Right lobe of liver (tissue), 6 donors: ENCODE measurements at places on chromosomes 7 and 10. TPM values are rescaled to one million over a fixed set of nuclear protein-coding genes. Genes with fewer than 3 reads are reported as not detected.

- no peaks in the 10 kb centered on the region for H3K27me3 ChIP-seq
- no peak overlapping the region for H3K27ac ChIP-seq
- H3K4me3 ChIP-seq: no peak overlapping the region
- no peaks in the 10 kb centered on the region for H3K4me1 ChIP-seq
- no peaks in the 10 kb centered on the region for H3K36me3 ChIP-seq
- no peak for DNase-seq
These were observed 78.0 kb downstream of the ADAM22 start for GRCh38 chr7:88012086-88012485.

- no peak overlapping the region for H3K27ac ChIP-seq
- H3K36me3 ChIP-seq: no peaks in the 10 kb centered on the region
- no peak for DNase-seq
- no peaks in the 10 kb centered on the region for H3K4me1 ChIP-seq
- H3K27me3 ChIP-seq: no peaks in the 10 kb centered on the region
These were observed 734.3 kb upstream of the POT1 start for GRCh38 chr7:125663961-125664360.

- H3K4me1 ChIP-seq: no peaks in the 10 kb centered on the region
- no peak for DNase-seq
- no peak overlapping the region for H3K27ac ChIP-seq
- H3K27me3 ChIP-seq: no peaks in the 10 kb centered on the region
- no peaks in the 10 kb centered on the region for H3K36me3 ChIP-seq
These were observed 94.1 kb upstream of the TMEM26 start for GRCh38 chr10:61547297-61547696.

- no peak overlapping the region for H3K27ac ChIP-seq
- no peaks in the 10 kb centered on the region for H3K36me3 ChIP-seq
- no peak overlapping the region for H3K4me3 ChIP-seq
- H3K27me3 ChIP-seq: no peaks in the 10 kb centered on the region
- no peak for DNase-seq
These were observed 13.8 kb upstream of the TECPR1 start for GRCh38 chr7:98265841-98266271.

DNA sequence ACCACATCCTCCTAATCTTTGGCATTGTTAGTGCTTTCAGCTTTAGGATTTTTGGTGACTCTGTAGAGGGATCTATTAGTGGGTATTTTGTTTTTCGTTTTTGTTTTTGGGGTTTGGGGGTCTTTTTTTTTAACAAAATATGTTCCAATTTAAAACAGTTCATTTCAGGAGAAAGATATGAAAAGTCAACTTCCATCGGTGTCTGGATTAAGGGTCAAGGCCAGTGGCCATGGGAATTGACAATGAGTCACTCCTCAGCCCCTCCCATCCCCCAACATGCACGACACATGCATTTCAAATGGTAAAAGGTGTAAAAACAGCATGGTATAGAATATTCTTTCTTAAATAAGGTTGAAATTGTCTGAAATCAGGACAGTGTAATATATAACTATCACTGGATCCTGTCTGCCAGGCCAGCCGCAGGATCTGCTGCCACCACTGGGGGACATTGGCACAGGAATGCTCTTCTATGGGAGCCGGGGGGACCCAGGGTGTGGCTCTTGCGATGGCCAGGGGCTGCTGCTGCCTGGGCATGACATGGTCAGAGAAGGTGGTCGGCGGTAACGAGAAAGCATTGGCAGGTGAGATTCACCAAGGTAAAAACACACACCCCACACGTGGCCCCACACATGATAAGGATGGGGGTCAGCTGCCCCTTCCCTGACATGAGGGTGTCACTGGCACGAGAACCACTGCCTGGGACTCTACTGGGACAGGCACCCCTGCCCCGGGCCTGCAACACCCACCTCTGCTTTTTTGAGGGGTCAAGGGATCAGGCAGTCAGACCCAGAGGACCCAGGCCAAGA, 126.2 kb upstream of the KCTD7 start:
- no peak overlapping the region for H3K27ac ChIP-seq
- no peaks in the 10 kb centered on the region for H3K27me3 ChIP-seq
- DNase-seq: no peak

GRCh38 chr7:81657551-81657950, 112.3 kb downstream of the HGF start:
- H3K27me3 ChIP-seq: no peaks in the 10 kb centered on the region
- no peak overlapping the region for H3K27ac ChIP-seq
- DNase-seq: no peak
- no peak overlapping the region for H3K4me3 ChIP-seq
- H3K36me3 ChIP-seq: no peaks in the 10 kb centered on the region

- no peak overlapping the region for H3K4me3 ChIP-seq
- DNase-seq: peak; percentile 51
- H3K27ac ChIP-seq: no peak overlapping the region
- no peaks in the 10 kb centered on the region for H3K4me1 ChIP-seq
- H3K36me3 ChIP-seq: no peaks in the 10 kb centered on the region
These were observed 230.1 kb downstream of the ELFN1 start for GRCh38 chr7:1899951-1900762.

Gene FRMD4A
- total RNA-seq: 15.1 TPM

Gene GPRIN2
- 0.19 TPM for total RNA-seq

Gene AZGP1
- total RNA-seq: 823 TPM

Gene GET4
- 22.8 TPM for total RNA-seq

Gene PTPRZ1
- total RNA-seq: 0.47 TPM
